ENCODE measurements at places on chromosomes 12 and 14. TPM values are rescaled to one million over a fixed set of nuclear protein-coding genes. Genes with fewer than 3 reads are reported as not detected.
A peak's percentile ranks its signal among the peaks of the same experiment; 100 is the strongest.

GRCh38 chr12:57046086-57046791 is 3.7 kb downstream of the MYO1A start:
- DNase-seq = no peak
- H3K4me3 ChIP-seq = no peak overlapping the region
- peaks cover 5% of the 10 kb centered on the region for H3K27me3 ChIP-seq

- peak overlapping the region; percentile 58 for H3K27ac ChIP-seq
- H3K4me3 ChIP-seq = peak overlapping the region; percentile 80
- DNase-seq = no peak
- peaks cover 62% of the 10 kb centered on the region for H3K4me1 ChIP-seq
Measured at GRCh38 chr12:168763-169525, 45.0 kb downstream of the SLC6A12 start.

DNA sequence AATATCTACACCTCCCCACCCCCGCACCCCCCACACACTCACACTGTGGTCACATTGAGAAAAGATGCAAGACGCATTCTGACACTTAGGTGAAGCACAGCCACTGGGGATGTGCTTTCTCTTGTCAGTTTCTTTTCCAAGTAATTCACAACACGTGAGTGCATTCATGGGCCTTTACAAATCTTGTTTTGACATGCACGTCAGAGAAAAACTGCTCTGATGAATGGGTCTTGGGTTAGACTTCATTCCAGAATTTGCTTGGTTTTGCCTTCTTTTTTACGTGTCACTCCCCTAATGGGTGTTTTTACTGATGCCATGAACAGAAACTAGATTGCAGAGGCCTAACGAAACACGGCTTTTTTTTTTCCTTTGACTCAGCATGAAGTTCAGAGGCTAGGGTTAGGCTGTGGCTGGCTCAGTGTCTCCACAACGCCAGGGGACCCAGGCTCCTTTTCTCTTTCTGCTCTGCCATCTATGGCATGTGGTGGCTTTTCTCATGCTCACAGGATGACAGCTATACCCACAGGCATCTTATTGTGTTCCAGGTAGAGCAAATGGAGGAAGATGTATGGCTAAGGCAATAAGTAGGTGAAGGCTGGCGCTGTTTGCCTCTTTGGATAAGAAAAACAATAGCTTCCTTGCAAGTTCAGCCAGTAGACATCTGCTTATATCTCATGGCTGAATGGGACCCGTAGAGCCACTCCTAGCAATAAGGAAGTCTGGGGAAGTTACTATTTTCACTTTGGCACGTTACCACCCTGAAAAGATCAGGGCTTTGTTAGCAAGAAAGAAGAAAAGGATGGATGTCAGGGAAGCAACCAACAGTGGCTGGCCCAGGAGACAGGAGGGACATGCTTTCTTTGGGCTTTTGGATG is 253.3 kb downstream of the SLC15A4 start:
- no peak overlapping the region for H3K4me3 ChIP-seq
- H3K36me3 ChIP-seq = peaks cover 10% of the 10 kb centered on the region
- H3K4me1 ChIP-seq = no peaks in the 10 kb centered on the region
- H3K27me3 ChIP-seq = peaks cover 3% of the 10 kb centered on the region

DNA sequence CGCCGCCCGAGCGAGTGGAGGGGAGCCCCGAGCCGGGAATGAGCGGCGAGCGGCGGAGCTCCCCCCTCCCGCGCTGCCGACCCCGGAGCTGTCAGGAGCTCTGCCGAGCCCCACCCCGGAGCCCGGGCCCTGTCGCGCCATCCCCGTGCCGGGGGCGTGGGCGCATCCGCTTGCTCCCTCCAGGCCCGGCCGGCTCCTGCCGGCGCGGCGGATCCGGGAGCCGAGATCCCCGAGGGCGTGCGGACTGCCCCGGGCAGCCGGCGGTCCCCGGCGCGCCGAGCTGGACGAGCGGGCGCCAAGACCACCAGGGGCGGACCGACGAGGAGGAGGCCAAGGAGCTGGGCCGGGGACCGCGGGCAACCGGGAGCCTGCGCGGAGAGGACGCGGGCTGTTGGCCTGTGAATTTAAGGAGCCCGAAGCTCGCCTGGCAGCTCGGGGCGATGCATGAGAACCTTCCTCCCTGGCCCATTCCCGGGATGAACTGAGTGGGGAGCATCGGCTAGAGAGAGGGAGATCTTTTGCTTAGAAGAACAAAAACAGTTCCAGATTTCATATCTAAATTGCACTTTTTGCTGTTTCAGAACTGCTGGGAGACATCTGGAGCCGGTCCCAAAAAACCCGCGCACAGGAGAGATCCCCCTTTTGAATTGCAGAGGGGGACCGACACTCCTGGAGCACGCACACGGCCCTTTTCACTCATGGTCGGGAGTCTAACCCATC is 2.0 kb downstream of the PTHLH start:
- peaks cover 30% of the 10 kb centered on the region for H3K4me1 ChIP-seq
- no peak overlapping the region for H3K27ac ChIP-seq
- no peaks in the 10 kb centered on the region for H3K36me3 ChIP-seq
- H3K4me3 ChIP-seq = peak overlapping the region; percentile 88

- DNase-seq = no peak
- no peak overlapping the region for H3K27ac ChIP-seq
- H3K4me1 ChIP-seq = no peaks in the 10 kb centered on the region
- H3K27me3 ChIP-seq = peaks cover 6% of the 10 kb centered on the region
Measured at GRCh38 chr14:89141862-89142261, 275.2 kb downstream of the FOXN3 start.

The FOXG1 gene
- total RNA-seq = 1.8 TPM

All from endothelial cell (in vitro differentiated cells).